ENCODE measurements at places on chromosomes 6 and 20. TPM values are rescaled to one million over a fixed set of nuclear protein-coding genes. Genes with fewer than 3 reads are reported as not detected.
A peak's percentile ranks its signal among the peaks of the same experiment; 100 is the strongest.

- no peak overlapping the region for H3K27ac ChIP-seq
- no peaks in the 10 kb centered on the region for H3K36me3 ChIP-seq
- DNase-seq, result no peak
- peaks cover 72% of the 10 kb centered on the region for H3K27me3 ChIP-seq
- no peak overlapping the region for H3K4me3 ChIP-seq
These were observed 10.1 kb downstream of the IL17F start for GRCh38 chr6:52233975-52234823.

- no peaks in the 10 kb centered on the region for H3K27me3 ChIP-seq
- peaks cover 29% of the 10 kb centered on the region for H3K36me3 ChIP-seq
- no peak overlapping the region for H3K27ac ChIP-seq
- no peak overlapping the region for H3K4me3 ChIP-seq
These were observed 67.2 kb downstream of the PTPN1 start for GRCh38 chr20:50577175-50578018.

GRCh38 chr6:50815436-50816114, 3.1 kb upstream of the TFAP2B start:
- peak overlapping the region; percentile 28 for H3K27ac ChIP-seq
- peak overlapping the region; percentile 90 for H3K4me3 ChIP-seq
- H3K27me3 ChIP-seq, result peaks cover 44% of the 10 kb centered on the region
- DNase-seq, result no peak

DNA sequence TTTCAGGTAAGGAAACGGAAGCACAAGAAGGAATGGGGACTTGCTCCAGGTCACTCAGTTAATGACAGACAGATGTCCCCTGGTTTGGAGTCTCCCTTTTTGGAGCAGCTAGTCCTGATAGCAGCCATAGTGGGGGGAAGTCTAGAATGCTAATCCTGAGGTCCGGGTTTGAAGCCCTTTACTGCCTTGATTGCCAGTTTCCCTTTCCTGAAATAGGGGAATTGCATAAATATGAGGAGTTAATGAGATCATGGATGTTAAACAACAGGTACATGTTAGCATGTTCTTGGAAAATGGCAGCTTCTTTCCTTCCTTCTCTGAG, 341 bp upstream of the TTPAL start:
- peak overlapping the region; percentile 98 for H3K27ac ChIP-seq
- no peak for DNase-seq
- peaks cover 1% of the 10 kb centered on the region for H3K36me3 ChIP-seq
- peaks cover 24% of the 10 kb centered on the region for H3K4me1 ChIP-seq
- peaks cover 3% of the 10 kb centered on the region for H3K27me3 ChIP-seq

DNA sequence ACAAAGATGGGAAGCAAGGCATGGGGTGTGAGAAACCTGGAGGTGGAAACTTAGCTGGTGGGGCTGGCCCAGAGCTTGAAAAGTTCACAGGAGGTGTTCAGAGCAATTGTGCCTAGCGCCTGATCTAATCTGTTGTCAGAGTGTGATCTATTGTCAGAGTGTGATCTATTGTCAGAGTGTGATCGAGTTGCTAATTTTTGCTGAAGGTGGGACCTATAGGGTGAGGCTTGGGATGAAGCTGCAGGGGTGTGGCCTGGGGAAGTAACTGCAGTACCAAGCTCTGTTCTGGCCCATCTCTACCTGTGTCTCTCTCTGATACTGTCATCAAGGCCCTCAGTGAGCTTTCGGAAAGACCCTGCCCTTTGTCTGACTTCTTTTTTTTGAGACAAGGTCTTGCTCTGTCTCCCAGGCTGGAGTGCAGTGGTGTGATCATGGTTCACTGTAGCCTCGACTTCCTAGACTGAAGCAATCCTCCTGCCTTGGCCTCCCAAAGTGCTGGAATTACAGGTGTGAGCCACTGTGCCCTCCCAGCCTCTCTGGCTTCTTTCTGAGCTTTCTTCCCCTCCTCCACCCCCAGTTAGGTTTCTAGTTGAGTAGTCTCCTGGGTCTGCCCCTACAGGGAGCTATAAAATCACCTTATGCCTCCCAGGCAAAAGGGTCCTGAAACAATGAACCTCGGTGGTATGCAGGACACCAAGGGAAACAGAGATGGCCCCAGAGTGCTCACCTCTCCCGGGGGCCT, 150.8 kb upstream of the RNF24 start:
- H3K36me3 ChIP-seq, result no peaks in the 10 kb centered on the region
- no peak overlapping the region for H3K27ac ChIP-seq
- DNase-seq, result no peak
- H3K27me3 ChIP-seq, result no peaks in the 10 kb centered on the region
- no peak overlapping the region for H3K4me3 ChIP-seq
- H3K4me1 ChIP-seq, result peaks cover 27% of the 10 kb centered on the region

- no peak overlapping the region for H3K4me3 ChIP-seq
- H3K4me1 ChIP-seq, result no peaks in the 10 kb centered on the region
- H3K36me3 ChIP-seq, result no peaks in the 10 kb centered on the region
- no peak for DNase-seq
- no peaks in the 10 kb centered on the region for H3K27me3 ChIP-seq
These were observed 434.5 kb upstream of the JAG1 start for GRCh38 chr20:11108102-11108810.

DNA sequence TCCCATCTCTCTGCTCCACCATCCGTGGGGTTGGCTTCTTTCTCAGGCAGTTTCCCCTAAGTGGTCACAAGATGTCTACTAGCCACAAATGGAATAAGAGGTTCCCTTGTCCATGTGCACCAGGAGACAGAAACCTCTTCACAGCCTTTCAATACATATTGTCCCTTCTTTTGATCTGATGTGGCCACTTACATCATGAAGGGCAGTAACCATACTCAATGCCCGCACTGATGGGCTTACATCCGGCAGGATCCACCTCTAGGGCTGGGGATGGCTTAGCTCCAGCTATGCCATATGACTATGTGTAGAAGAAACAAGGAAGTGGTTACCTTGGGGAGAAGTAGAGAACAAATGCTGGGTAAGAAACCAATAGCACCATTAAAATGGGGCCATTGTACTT, 64.4 kb downstream of the PLEKHG1 start:
- H3K27me3 ChIP-seq, result peaks cover 7% of the 10 kb centered on the region
- H3K36me3 ChIP-seq, result no peaks in the 10 kb centered on the region
- DNase-seq, result no peak
- no peak overlapping the region for H3K4me3 ChIP-seq
- H3K4me1 ChIP-seq, result peaks cover 4% of the 10 kb centered on the region

- H3K36me3 ChIP-seq, result peaks cover 12% of the 10 kb centered on the region
- DNase-seq, result no peak
- H3K27ac ChIP-seq, result no peak overlapping the region
- H3K4me3 ChIP-seq, result no peak overlapping the region
- H3K27me3 ChIP-seq, result no peaks in the 10 kb centered on the region
These were observed 59.3 kb downstream of the BCKDHB start for GRCh38 chr6:80165819-80166218.

- DNase-seq, result no peak
- H3K27me3 ChIP-seq, result no peaks in the 10 kb centered on the region
- H3K36me3 ChIP-seq, result no peaks in the 10 kb centered on the region
These were observed 105.1 kb downstream of the PHF3 start for GRCh38 chr6:63740709-63741108.

DNA sequence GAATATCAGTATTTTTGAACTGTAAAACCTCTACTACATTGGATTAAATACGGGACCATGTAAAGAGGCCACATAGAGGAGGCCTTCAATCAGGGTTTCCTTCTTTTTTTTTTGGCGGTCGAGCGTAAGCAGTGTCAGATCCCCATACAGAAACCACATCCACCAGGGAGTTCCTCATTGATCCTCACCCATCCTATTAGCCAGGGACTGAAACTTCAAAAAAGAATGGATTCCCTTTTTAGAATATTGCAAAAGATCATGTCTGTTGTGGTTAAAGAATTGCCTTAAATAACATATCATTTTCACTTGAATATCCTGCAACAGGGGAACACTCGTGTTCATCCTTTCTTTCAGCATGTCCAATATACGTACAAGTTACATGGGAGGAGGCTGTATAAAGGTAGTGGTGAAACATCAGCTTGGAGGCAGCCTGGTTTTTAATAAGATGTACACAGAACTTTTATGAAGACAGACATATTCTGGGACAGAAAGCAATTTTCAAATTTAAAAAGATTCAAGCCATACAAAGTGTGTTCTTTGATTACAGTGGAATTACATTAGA, 96.1 kb downstream of the PPP1R14C start:
- no peaks in the 10 kb centered on the region for H3K36me3 ChIP-seq
- no peak overlapping the region for H3K27ac ChIP-seq
- DNase-seq, result no peak
- H3K27me3 ChIP-seq, result no peaks in the 10 kb centered on the region

DNA sequence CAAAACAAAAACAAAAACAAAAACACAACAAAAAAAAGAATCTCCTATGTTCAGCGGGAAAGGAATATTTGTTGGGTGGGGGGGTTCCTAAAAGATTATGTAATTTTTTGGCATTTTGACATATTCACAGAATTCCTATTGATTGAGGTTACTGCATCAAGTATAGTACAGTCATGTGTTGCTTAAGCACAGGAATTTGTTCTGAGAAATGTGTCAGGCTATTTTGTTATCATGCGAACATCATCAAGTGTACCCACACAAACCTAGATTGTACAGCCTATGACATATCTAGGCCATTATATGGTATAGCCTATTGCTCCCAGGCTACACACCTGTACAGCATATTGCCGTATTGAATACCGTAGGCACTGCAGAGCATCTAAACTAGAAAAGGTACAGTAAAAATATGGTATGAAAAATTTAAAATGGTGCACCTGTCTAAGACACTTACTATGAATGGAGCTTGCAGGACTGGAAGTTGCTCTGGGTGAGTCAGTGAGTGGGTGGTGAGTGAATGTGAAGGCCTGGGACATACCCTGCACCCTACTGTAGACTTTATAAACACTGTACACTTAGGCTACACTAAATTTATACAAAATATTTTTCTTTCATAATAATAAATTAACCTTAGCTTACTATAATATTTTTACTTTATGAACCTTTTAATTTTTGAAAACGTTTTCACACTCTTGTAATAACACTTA, 110.6 kb downstream of the CDKAL1 start:
- H3K27me3 ChIP-seq, result no peaks in the 10 kb centered on the region
- H3K4me3 ChIP-seq, result no peak overlapping the region
- no peak for DNase-seq
- peaks cover 24% of the 10 kb centered on the region for H3K36me3 ChIP-seq
- peaks cover 4% of the 10 kb centered on the region for H3K4me1 ChIP-seq
- no peak overlapping the region for H3K27ac ChIP-seq

- H3K4me3 ChIP-seq, result no peak overlapping the region
- H3K27me3 ChIP-seq, result no peaks in the 10 kb centered on the region
- DNase-seq, result no peak
These were observed 309.7 kb downstream of the QKI start for GRCh38 chr6:163724196-163724595.

The BTNL2 gene
- not detected for total RNA-seq

The ARMH2 gene
- 1.6 TPM for total RNA-seq

The FIG4 gene
- 12.1 TPM for total RNA-seq

The TFAP2C gene
- not detected for total RNA-seq

All from activated naive CD8-positive, alpha-beta T cell treated with anti-CD3 and anti-CD28 coated beads, Interleukin-2, amount 10 ng/mL, durations not matched to agents 7 days and 5 days (primary cell).